ENCODE measurements at places on chromosomes 3 and 15.

GRCh38 chr3:71346061-71346460, 237.5 kb downstream of the FOXP1 start:
- no peak for DNase-seq
- no peak overlapping the region for H3K4me3 ChIP-seq
- peaks cover 4% of the 10 kb centered on the region for H3K36me3 ChIP-seq
- H3K4me1 ChIP-seq: peaks cover 15% of the 10 kb centered on the region
- H3K27ac ChIP-seq: no peak overlapping the region
- no peaks in the 10 kb centered on the region for H3K27me3 ChIP-seq

- H3K36me3 ChIP-seq: peaks cover 2% of the 10 kb centered on the region
- no peaks in the 10 kb centered on the region for H3K27me3 ChIP-seq
- H3K4me3 ChIP-seq: peak overlapping the region; percentile 92
- peak overlapping the region; percentile 95 for H3K27ac ChIP-seq
These were observed 2.2 kb downstream of the FURIN start for GRCh38 chr15:90870354-90871138.

GRCh38 chr15:44215594-44215993, 20.5 kb upstream of the FRMD5 start:
- H3K27ac ChIP-seq: no peak overlapping the region
- peaks cover 5% of the 10 kb centered on the region for H3K4me1 ChIP-seq
- peaks cover 44% of the 10 kb centered on the region for H3K27me3 ChIP-seq
- no peak overlapping the region for H3K4me3 ChIP-seq
- H3K36me3 ChIP-seq: peaks cover 2% of the 10 kb centered on the region
- no peak for DNase-seq

GRCh38 chr3:172260381-172260780, 187.9 kb downstream of the GHSR start:
- H3K27me3 ChIP-seq: no peaks in the 10 kb centered on the region
- DNase-seq: no peak
- no peak overlapping the region for H3K27ac ChIP-seq
- no peak overlapping the region for H3K4me3 ChIP-seq

- no peaks in the 10 kb centered on the region for H3K4me1 ChIP-seq
- H3K4me3 ChIP-seq: no peak overlapping the region
- no peaks in the 10 kb centered on the region for H3K27me3 ChIP-seq
- H3K27ac ChIP-seq: no peak overlapping the region
- H3K36me3 ChIP-seq: no peaks in the 10 kb centered on the region
These were observed 152.3 kb downstream of the FBN1 start for GRCh38 chr15:48493084-48493762.

DNA sequence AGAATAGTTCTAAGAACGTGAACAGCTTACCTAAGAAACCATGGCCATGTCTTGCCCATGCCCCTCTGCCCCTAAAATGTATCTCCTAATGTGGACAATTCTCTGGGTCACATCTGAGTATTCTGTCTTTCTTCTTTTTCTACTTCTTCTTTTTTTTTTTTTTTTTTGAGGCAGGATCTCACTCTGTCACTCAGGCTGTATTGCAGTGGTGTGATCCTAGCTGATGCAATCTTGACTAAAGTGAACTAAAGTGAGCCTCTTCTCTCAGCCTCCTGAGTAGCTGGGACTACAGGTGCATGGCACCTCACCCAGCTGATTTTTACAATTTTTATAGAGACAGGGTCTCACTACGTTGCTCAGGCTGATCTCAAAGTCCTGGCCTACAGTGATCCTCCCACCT, 204.8 kb upstream of the ZPLD1 start:
- H3K4me3 ChIP-seq: no peak overlapping the region
- no peaks in the 10 kb centered on the region for H3K36me3 ChIP-seq
- DNase-seq: no peak
- peaks cover 11% of the 10 kb centered on the region for H3K4me1 ChIP-seq
- peaks cover 22% of the 10 kb centered on the region for H3K27me3 ChIP-seq

GRCh38 chr3:55484191-55484689, 2.9 kb downstream of the WNT5A start:
- H3K27ac ChIP-seq: no peak overlapping the region
- DNase-seq: no peak
- peaks cover 4% of the 10 kb centered on the region for H3K36me3 ChIP-seq
- H3K4me3 ChIP-seq: no peak overlapping the region

GRCh38 chr15:41936649-41937567, 35.4 kb downstream of the EHD4 start:
- no peaks in the 10 kb centered on the region for H3K27me3 ChIP-seq
- H3K36me3 ChIP-seq: no peaks in the 10 kb centered on the region
- peak overlapping the region; percentile 87 for H3K4me3 ChIP-seq

- H3K36me3 ChIP-seq: peaks cover 5% of the 10 kb centered on the region
- no peak overlapping the region for H3K27ac ChIP-seq
- peaks cover 37% of the 10 kb centered on the region for H3K27me3 ChIP-seq
These were observed 9.3 kb downstream of the WWTR1 start for GRCh38 chr3:149648525-149648924.

GRCh38 chr3:31533169-31534064, 692 bp downstream of the STT3B start:
- H3K36me3 ChIP-seq: peaks cover 2% of the 10 kb centered on the region
- peaks cover 23% of the 10 kb centered on the region for H3K4me1 ChIP-seq
- peak; percentile 42 for DNase-seq
- H3K4me3 ChIP-seq: peak overlapping the region; percentile 97

DNA sequence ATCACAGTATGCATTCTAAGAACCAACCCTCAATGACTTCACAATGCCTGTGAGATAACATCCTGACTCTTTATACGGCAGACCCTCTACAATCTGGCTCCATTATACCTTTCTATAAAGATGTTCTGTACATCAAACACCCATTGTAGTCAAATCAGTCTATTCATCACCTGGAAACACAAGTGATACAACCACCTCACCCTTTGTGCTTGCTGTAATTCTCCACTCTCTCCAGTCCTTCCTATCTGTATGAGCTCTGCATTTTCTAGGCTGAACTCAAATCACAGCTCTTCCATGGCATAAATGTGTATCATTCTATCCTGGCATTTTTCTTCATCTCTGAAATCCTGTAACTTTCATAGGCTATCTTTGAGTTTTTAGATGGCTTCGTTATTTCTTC, 539.4 kb downstream of the GRM7 start:
- H3K4me3 ChIP-seq: no peak overlapping the region
- no peaks in the 10 kb centered on the region for H3K4me1 ChIP-seq
- H3K27me3 ChIP-seq: no peaks in the 10 kb centered on the region
- no peak for DNase-seq

GRCh38 chr15:94265982-94266381, 34.6 kb downstream of the MCTP2 start:
- no peak overlapping the region for H3K27ac ChIP-seq
- H3K4me3 ChIP-seq: no peak overlapping the region

DNA sequence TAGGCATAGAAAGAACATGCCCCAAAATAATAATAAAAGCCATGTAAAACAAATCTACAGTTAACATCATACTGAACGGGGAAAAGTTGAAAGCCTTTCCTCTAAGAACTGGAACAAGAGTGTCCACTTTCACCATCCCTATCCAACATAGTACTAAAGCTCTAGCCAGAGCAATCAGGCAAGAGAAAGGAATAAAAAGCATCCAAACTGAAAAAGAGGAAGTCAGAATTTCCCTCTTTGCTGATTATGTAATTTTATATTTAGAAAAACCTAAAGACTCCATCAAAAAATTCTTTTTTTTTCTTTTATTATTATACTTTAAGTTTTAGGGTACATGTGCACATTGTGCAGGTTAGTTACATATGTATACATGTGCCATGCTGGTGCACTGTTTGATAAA, 661.6 kb upstream of the CBLB start:
- DNase-seq: no peak
- no peak overlapping the region for H3K4me3 ChIP-seq
- no peak overlapping the region for H3K27ac ChIP-seq
- H3K27me3 ChIP-seq: no peaks in the 10 kb centered on the region
- peaks cover 3% of the 10 kb centered on the region for H3K4me1 ChIP-seq
- peaks cover 5% of the 10 kb centered on the region for H3K36me3 ChIP-seq

DNA sequence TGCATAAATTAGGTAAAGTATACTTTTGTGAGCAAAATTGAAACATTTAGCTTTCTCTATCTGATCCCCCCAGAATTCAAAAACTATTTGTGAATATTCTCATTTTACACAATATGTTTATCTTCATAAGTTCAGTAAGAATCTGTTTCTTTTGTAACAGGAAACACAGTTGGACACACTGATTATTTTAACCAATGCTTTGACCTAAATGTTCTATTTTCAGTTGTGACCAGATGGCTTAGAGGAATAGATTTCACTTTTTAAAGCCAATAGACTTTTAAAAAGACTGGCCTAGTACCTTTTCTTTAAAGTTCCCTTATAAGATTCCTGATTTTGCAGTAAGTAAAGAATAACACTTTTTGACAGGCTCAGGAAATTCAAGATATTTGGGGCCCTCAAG, 74.0 kb upstream of the STRIT1 start:
- no peaks in the 10 kb centered on the region for H3K4me1 ChIP-seq
- H3K36me3 ChIP-seq: no peaks in the 10 kb centered on the region
- peaks cover 6% of the 10 kb centered on the region for H3K27me3 ChIP-seq

DNA sequence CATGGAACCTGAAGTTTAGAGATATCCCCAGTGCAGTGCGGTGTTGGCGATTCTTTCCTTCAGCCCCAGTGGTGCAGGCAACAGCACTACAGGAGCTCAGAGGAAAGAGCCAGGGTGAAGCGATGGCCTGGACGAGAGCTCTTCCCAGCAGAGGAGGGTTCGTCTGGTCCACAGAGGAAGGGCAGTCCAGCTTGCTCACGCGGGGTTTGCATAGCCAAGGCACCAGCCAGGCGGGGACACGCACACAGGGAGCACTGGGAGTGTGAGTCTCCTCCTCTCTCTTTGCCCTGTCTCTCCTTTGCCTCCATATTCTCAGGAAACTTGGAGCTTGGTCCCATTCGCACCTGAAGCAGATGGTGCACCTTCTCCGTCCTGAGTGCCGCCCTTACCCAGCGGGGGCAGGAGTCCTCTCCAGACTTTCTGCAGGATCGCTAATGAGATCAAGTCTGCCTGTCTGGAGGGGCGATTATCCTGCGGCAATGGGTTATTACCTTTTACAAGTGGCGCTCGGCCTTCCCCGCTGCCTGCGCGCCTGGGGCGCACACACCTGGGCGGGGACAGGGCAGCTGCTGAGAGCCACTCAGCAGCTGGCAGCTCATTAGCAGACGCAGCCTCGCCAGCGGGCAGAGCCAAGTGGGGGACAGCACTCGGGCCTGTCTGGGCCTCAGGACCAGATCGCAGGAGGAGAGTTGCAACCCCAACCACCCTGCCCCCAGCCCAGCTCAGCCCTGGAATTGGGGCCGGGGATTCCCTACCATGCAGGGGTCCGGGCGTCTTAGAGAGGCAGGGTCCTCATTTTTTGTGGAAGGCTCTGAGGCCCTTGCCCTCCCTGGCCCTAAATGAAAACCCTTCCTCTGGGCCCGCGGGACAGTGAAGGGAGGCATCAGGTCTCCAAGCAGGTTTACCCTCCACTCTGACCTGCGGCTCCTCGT, 119.0 kb upstream of the MEF2A start:
- no peak for DNase-seq
- H3K27ac ChIP-seq: no peak overlapping the region
- H3K36me3 ChIP-seq: no peaks in the 10 kb centered on the region
- H3K27me3 ChIP-seq: peaks cover 24% of the 10 kb centered on the region
- H3K4me3 ChIP-seq: no peak overlapping the region

GRCh38 chr3:187039100-187039722, 100.1 kb downstream of the RPL39L start:
- DNase-seq: no peak
- H3K4me1 ChIP-seq: peaks cover 39% of the 10 kb centered on the region
- H3K4me3 ChIP-seq: peak overlapping the region; percentile 59
- H3K27me3 ChIP-seq: no peaks in the 10 kb centered on the region
- H3K27ac ChIP-seq: peak overlapping the region; percentile 84

DNA sequence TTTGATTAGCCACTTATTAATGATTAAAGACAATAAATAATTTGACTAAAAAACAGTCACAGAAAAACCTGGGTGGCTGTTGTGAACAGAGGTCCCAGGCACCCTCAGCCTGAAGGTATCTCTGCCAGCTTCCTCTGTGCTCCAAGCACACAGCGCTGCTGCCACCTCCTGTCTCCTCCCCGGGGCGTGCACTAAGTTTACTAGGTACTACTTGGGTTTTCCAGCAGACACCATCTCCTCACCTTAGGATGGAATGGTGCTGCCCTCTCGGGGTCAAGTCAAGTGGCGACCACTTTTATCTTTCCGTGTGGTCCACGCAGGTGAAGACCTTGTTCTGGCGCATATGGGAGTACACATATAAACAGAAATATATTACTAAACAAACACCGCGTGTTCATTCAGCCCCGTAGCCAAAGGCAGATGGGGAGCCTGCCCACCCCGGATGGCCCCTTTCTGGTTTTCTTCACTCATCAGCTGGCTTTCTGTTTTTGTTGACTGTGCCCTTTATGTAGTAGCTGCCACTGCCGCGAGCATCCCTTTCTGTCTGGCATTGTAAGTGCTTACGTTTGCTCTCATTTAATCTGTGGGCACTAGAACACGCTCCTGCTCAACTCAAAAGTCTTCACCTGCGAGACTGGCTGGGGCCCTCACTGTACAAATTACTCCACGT, 128.0 kb downstream of the LRIG1 start:
- no peaks in the 10 kb centered on the region for H3K27me3 ChIP-seq
- peaks cover 16% of the 10 kb centered on the region for H3K4me1 ChIP-seq
- peaks cover 5% of the 10 kb centered on the region for H3K36me3 ChIP-seq
- H3K27ac ChIP-seq: peak overlapping the region; percentile 98
- no peak for DNase-seq

DNA sequence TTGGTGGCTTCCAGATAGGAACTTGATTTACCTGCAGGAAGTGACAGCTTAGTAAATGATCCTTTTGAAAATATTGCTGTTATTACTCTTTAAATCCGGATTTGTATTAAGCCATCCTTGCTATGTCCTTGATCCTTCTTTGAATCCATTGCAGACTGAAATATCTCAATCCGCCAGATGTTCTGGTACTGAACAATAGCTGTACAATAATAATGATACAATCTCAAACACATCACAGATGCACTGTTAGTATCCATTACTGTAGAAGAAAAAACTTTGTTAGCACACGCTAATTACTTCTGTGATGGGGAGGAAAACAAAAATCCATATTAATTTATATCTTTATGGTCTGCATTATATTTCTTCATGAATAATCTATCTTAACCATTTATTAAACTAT, 202.3 kb downstream of the CNTN4 start:
- H3K4me3 ChIP-seq: no peak overlapping the region
- DNase-seq: no peak
- no peak overlapping the region for H3K27ac ChIP-seq

GRCh38 chr3:154040283-154040682, 80.9 kb upstream of the ARHGEF26 start:
- no peak overlapping the region for H3K27ac ChIP-seq
- H3K4me1 ChIP-seq: no peaks in the 10 kb centered on the region
- no peak overlapping the region for H3K4me3 ChIP-seq
- no peaks in the 10 kb centered on the region for H3K36me3 ChIP-seq

DNA sequence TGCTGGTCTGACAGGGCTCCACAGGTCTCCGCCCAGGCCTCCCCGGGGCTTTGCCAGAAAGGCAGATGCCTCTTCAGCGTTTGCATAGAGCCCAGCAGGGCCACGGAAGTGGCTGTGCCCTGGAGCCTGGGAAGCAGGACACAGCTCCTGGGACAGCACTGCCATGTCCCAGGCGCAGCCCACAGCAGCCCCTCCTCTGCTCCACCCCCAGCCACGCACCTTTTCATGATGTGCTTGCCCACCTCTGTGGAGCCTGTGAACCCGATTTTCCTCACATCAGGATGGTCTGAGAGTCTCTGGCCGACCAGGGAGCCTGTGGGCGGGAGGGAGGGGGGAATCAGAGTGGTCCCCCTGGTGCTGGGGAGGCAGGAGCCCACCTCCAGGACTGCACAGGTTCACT, 33.9 kb upstream of the SLC41A3 start:
- no peak for DNase-seq
- no peak overlapping the region for H3K27ac ChIP-seq
- no peaks in the 10 kb centered on the region for H3K36me3 ChIP-seq
- no peak overlapping the region for H3K4me3 ChIP-seq
- peaks cover 26% of the 10 kb centered on the region for H3K27me3 ChIP-seq

Measured in T-helper 17 cell (primary cell).